Nasal cavity respiratory epithelium epithelial cell of viscerocranial mucosa (primary cell): ENCODE measurements at places on chromosomes 7 and 10. TPM values are rescaled to one million over a fixed set of nuclear protein-coding genes. Genes with fewer than 3 reads are reported as not detected.

Gene AP1S1
- total RNA-seq: 107 and 116 TPM in 2 replicates

Gene CPN1
- not detected in 2 replicates for total RNA-seq

Gene CLRN3
- total RNA-seq: not detected in 2 replicates

Gene NUTM2B
- 0.50 and 0.68 TPM in 2 replicates for total RNA-seq

Gene TMEM178B
- 0.07 and 0.34 TPM in 2 replicates for total RNA-seq
